ENCODE measurements at places on chromosomes 13 and 19.

DNA sequence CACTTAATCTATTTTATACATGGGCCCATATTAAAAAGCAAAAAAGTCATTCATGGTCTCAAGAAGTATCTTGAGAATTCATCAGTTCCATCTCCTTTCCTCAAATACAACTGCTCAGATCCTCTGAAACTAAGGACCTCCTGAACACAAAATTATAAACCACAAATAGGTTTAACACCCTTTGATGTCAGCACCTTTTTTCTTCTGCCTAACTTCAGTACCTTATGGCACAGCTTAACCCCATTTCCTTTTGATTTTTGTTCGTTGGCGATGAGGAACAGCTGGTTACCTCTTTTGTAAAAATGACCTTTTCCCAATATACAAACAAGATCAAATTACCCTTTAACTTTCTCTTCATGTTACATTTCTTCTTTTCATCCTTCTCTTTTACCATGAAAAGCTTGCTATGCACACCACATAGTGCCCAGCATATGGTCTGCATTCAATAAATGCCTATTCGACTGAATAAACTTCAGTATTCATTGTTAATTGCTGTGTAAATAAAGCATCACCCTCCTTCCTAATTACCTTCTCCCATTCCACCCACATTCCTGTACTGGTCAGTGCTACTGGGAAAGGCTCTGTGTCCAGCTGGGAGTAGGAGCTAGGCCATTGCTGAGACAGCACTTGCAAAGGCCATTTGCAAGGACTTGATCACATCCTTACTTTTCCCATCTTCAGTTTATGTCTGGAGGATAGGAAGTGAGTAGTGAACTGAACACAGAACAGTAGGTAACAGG is 317.9 kb downstream of the SHISA2 start:
- no peak for DNase-seq

- no peak for DNase-seq
Observed at GRCh38 chr13:109394311-109394988, 391.9 kb downstream of the IRS2 start.

DNA sequence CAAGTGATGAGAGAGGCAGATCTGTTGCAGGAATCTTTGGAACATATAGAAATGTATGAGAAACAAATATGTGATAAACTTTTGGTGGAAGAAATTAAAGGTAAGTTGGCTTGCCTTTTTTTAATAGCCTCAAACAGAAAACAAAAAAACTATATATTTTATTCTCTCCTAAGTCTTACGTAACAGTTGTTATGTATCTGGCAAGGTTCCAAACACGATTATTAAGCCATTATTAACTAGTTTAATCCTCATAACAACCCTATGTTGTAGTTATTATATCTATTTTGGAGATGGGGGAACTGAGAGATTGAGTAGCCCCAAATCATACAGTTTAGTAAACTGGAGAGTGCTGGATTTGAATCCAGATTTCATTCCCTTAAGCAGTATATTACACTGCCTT is 14.7 kb downstream of the NAA16 start:
- DNase-seq: no peak

DNA sequence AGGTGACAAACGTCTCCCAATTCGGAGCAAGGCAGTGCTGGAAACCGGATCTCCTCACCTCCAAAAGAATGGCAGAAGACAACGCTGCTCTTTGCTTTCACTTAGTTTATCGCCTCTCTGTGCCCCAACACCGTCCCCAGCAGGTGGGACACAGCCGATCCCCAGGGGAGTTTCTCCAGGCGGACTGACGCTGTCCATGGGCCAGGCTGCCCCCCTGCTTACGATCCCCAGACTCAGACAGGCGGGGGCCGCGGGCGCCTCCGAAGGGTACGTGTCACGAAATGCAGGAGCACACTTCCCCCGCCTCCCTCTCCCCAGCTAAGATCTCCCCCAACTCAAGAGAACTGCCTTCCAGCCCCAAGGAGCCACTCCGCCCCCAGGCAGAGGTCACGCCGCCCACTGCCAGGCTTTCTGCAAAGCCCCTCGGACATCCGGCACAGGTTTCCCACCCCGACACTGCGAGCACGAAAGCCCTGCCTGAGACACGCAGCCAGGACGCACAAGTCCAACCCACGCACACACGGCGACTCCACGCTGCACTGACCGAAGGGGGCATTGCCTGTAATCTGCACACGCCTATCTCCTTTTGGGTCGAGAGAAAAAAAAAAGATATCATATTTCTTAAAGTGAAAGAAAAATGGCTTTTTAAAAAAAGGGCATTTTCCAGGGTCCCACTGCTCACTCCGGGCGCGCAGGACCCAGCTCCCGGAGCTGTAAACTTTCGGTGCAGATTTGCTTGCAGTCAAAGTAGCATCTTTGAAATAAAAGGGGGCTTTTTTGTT is 2.0 kb downstream of the SPRY2 start:
- DNase-seq: peak; percentile 4

DNA sequence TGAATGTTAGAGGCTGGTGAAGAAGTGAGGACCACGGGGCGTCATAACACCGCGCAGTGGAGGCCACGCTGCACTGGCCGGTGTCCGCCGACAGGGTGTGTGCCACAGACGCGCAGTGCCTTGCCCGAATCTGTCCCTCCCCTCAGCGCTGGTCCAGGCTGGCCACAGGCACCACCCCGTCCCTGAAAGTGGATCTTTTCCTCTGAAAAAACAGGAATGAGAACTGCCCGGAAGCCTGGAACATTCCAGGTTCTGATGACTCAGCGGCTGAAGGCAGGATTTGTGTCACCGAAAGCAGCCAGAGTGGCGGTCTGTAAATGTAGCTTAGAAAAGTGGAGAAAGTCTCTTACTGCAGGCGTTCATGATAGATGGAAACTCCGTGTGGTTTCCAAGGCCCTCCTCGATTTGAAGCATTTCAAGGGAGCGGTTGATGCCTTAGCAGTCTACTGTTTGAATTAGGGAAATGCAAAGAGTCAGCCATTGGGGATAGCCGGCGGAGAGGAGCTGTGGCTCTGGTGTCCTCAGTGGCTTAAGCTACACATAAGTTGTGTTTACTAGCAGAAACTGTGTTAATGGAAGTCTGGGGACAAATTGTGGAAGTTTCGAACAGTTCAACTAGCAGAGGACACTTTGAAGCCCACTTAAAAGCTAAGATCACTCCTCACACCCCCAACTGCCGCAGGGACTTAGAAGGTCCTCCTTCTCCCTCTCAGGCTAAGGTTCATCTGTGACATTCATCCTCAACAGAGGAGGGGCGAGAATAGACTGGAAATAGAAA is 70.8 kb downstream of the NUFIP1 start:
- DNase-seq: peak; percentile 80

DNA sequence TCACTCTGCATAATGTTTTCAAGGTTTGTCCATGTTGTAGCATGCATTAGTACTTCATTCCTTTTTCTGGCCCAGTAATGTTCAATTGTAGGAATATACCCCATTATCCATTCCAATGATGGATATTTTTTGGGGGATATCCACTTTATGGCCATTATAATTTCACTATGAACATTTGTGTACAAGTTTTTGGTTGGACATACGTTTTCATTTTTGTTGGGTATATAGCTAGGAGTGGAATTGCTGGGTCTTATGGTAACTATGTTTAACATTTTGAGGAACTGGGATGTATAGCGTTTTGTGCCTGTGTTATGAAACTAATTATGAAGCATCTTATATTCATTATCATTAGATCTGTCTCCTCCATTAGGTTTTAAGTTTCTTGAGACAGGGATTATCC is 191.6 kb downstream of the TM9SF2 start:
- DNase-seq: no peak

DNA sequence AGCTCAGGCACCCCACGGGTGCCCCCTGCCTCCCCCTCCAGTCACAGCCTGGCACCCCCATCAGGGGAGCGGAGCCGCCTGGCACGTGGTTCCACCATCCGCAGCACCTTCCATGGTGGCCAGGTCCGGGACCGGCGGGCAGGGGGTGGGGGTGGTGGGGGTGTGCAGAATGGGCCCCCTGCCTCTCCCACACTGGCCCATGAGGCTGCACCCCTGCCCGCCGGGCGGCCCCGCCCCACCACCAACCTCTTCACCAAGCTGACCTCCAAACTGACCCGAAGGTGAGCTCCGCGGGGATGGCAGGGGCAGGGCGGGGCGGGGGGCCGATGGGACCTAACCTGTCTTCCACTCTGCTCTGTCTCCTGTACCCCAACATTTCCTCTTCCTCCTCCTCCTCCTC is 25.0 kb downstream of the CKM start:
- DNase-seq: no peak

Measured in activated CD4-positive, alpha-beta T cell treated with anti-CD3 and anti-CD28 coated beads, Interleukin-2, amount 50 U/mL, for 48 hours (primary cell).